ENCODE measurements at places on chromosomes 5 and 9. TPM values are rescaled to one million over a fixed set of nuclear protein-coding genes. Genes with fewer than 3 reads are reported as not detected.
A peak's percentile ranks its signal among the peaks of the same experiment; 100 is the strongest.

PAIP1 gene
- 29.4 TPM for total RNA-seq

DNA sequence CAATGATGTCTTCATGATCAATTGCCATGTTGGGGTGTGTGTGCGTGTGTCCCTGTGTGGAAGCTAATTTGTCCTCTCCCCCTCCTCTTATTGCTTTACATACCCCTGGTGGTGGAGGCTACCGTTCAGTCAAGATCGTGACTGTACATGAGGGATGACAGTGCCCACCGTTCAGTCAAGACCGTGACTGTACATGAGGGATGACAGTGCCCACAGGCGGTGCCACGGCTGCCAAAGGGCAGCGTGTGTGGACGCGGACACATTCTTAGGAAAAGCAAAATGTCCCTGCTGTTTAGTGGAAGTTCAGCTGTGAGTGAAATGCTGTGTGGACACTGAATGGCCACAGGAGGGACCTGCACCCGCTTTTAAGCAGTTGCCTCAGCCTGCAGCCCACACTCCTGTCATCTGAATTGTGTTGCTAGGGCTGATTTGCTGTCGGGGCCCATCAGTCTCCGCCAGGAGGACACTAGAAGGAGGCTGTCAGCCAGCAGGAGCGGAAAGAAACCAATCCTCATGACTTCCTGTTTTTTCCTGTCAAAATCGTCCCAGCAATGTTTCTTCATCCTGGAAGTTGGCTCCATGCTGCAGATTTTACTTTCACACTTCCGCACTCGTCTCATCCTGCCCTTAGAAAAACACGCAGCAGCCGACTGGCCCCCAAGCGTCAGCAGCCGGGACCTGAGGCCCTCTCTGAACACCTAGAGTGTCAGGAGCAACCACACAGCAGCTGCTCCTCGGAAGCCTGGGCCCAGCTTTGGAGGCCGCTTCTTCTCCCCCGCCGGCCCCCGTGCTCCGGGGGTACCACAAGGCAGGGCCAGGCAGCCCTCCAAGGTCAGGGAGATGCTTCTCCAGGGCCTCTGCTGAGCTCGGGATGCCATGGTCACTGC, 9.1 kb downstream of the OR2V1 start:
- H3K27ac ChIP-seq = no peak overlapping the region
- peaks cover 2% of the 10 kb centered on the region for H3K36me3 ChIP-seq
- peaks cover 2% of the 10 kb centered on the region for H3K4me1 ChIP-seq
- DNase-seq = no peak
- peaks cover 73% of the 10 kb centered on the region for H3K27me3 ChIP-seq

GRCh38 chr9:127182901-127183746, 60.7 kb upstream of the ANGPTL2 start:
- peaks cover 2% of the 10 kb centered on the region for H3K36me3 ChIP-seq
- H3K27me3 ChIP-seq = no peaks in the 10 kb centered on the region

- DNase-seq = no peak
- H3K36me3 ChIP-seq = peaks cover 2% of the 10 kb centered on the region
- no peak overlapping the region for H3K27ac ChIP-seq
- H3K4me1 ChIP-seq = peaks cover 10% of the 10 kb centered on the region
- no peak overlapping the region for H3K4me3 ChIP-seq
These were observed 82.3 kb downstream of the ATG10 start for GRCh38 chr5:82054004-82054710.

DNA sequence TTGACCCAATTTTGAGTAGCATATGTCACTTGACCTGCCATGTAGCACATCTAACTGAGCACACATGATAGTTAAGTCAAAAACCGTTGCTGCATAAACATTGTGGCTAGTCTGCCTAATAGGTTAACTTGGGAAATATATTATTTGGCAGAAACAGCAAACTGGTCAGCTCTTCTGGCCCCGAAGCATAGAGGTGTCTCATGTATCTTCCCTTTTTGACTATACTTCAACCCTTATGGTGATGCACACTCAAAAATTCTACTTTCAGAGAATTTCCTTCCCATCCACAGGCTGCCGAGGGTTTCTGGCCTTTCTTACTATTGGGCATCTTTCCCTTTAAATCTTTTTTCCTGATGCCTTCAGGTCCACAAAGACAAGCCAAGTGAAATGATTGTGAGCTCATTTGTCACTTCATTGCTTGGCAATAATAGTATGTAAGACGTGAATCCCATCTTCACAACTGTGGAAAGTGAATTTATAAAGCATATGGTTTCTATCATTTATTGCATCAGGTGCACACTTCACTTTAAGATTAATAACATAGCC, 41.2 kb downstream of the MOCS2 start:
- no peak overlapping the region for H3K4me3 ChIP-seq
- H3K27me3 ChIP-seq = peaks cover 3% of the 10 kb centered on the region
- no peaks in the 10 kb centered on the region for H3K36me3 ChIP-seq
- H3K27ac ChIP-seq = no peak overlapping the region
- H3K4me1 ChIP-seq = peaks cover 9% of the 10 kb centered on the region

DNA sequence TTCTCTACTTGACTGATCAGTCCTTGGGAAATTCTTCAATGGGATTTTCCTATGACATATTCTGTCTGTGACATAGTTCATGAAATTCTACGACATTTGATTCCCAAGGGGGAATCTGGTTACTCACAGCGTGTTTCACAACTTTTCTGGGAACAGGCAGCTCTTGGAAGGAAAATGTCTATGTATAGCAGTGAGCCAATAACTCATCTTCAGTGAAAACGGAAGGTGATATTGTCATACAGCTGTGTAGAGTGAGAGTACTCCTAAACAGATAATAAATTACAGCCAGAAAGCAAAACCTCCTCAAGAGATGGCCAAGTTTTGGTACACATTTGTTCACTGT, 91.4 kb downstream of the C9orf152 start:
- H3K4me1 ChIP-seq = no peaks in the 10 kb centered on the region
- no peaks in the 10 kb centered on the region for H3K27me3 ChIP-seq
- no peak for DNase-seq
- no peak overlapping the region for H3K27ac ChIP-seq
- H3K36me3 ChIP-seq = peaks cover 2% of the 10 kb centered on the region

- H3K27me3 ChIP-seq = peaks cover 72% of the 10 kb centered on the region
- no peak overlapping the region for H3K27ac ChIP-seq
- no peak for DNase-seq
- peaks cover 6% of the 10 kb centered on the region for H3K36me3 ChIP-seq
These were observed 197.1 kb upstream of the TBCA start for GRCh38 chr5:77973253-77973609.

GTF3C5 gene
- total RNA-seq = 46.6 TPM

- no peaks in the 10 kb centered on the region for H3K4me1 ChIP-seq
- H3K36me3 ChIP-seq = no peaks in the 10 kb centered on the region
- no peak for DNase-seq
- peaks cover 45% of the 10 kb centered on the region for H3K27me3 ChIP-seq
- H3K27ac ChIP-seq = no peak overlapping the region
These were observed 22.9 kb upstream of the SYK start for GRCh38 chr9:90778746-90779145.

DNA sequence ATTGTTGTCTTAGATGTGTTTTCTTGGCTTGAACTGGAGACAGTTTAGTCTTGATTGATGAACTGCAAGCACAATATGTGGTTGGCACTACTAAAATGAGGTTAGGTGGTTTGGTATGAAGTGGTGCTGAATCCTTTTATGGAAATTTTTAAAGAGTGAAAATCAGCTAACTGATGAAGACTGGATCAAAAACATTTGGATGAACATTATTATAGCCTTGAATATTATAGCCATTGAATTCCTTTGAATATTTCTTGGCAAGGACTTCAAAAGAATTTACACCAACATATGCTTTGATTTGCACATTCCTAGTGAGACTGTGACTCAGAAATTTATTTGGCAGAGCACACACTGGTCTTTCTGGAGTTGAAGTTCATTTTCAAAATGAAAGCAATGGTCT, 318.3 kb downstream of the CHSY3 start:
- H3K27ac ChIP-seq = no peak overlapping the region
- DNase-seq = no peak
- H3K27me3 ChIP-seq = no peaks in the 10 kb centered on the region
- H3K4me1 ChIP-seq = no peaks in the 10 kb centered on the region
- no peaks in the 10 kb centered on the region for H3K36me3 ChIP-seq

IFNA13 gene
- total RNA-seq = not detected

GRCh38 chr5:173281910-173282309, 46.3 kb downstream of the STC2 start:
- peaks cover 7% of the 10 kb centered on the region for H3K36me3 ChIP-seq
- H3K4me3 ChIP-seq = no peak overlapping the region
- no peak overlapping the region for H3K27ac ChIP-seq
- no peak for DNase-seq
- H3K27me3 ChIP-seq = peaks cover 61% of the 10 kb centered on the region

GRCh38 chr9:15834541-15834940, 281.7 kb downstream of the CCDC171 start:
- H3K27ac ChIP-seq = no peak overlapping the region
- H3K4me1 ChIP-seq = no peaks in the 10 kb centered on the region
- no peaks in the 10 kb centered on the region for H3K27me3 ChIP-seq
- no peaks in the 10 kb centered on the region for H3K36me3 ChIP-seq
- H3K4me3 ChIP-seq = no peak overlapping the region
- DNase-seq = no peak

- peaks cover 24% of the 10 kb centered on the region for H3K4me1 ChIP-seq
- peak overlapping the region; percentile 60 for H3K27ac ChIP-seq
- H3K27me3 ChIP-seq = no peaks in the 10 kb centered on the region
- peaks cover 13% of the 10 kb centered on the region for H3K36me3 ChIP-seq
These were observed 6.0 kb downstream of the CDC26 start for GRCh38 chr9:113269355-113269754.

DNA sequence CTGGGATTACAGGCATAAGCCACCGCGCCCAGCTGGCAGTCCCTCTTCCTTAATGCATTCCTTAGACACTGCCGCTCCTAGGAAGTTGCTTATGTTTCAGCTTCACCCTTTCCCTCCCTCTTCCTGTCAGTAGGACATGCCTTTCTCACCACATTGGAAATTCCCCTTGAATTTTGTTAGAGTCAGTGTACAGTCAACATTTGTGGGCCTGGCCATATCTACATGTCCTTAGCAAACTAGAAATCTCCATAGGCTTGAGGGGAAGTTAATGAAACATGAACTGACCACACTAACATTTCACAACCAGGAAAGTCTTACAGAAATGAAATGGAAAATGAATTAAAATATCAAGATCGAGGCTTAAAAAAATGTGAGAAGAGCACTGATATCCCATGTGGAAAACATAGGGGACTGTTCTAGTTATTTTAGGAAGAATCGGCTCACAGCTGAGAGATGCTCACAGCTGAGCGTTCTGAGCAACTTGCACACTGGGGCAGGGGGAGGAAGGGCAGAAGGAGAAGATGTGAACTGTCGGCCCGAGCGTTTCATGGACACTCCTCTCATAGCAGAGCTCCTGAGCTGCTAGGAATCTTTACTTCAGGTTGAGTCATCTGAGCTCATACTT, 21.1 kb upstream of the LVRN start:
- peaks cover 2% of the 10 kb centered on the region for H3K36me3 ChIP-seq
- no peak overlapping the region for H3K4me3 ChIP-seq
- H3K27me3 ChIP-seq = no peaks in the 10 kb centered on the region
- H3K27ac ChIP-seq = no peak overlapping the region
- no peaks in the 10 kb centered on the region for H3K4me1 ChIP-seq
- DNase-seq = no peak

STC2 gene
- not detected for total RNA-seq

GRCh38 chr5:140041492-140042392, 1.4 kb downstream of the NRG2 start:
- peak overlapping the region; percentile 89 for H3K4me3 ChIP-seq
- peaks cover 16% of the 10 kb centered on the region for H3K4me1 ChIP-seq
- no peak for DNase-seq

DNA sequence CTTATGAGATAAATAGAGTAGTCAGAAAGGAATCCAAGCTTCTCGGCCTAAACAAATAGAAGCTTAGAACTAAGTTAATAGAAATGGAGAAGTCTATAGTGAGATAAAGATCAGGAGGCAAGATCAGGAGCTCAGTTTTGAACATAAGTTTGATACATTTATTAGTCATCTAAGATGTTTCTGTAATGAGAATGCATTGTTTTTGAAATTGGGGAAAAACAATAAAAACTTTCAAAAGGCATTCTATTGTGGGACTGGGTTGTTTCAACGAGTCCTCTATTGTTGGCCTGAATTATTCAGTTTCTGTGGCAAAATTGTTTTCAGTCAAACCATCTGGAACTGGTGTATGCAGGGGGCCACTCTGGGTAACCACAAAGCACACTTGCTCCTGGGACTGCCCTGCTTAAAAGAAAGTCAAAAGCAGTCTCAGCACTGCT, 181.0 kb upstream of the CLINT1 start:
- no peak for DNase-seq
- peaks cover 2% of the 10 kb centered on the region for H3K36me3 ChIP-seq
- no peak overlapping the region for H3K27ac ChIP-seq
- H3K4me1 ChIP-seq = no peaks in the 10 kb centered on the region
- H3K27me3 ChIP-seq = no peaks in the 10 kb centered on the region

GRCh38 chr5:131068893-131069643, 96.0 kb downstream of the HINT1 start:
- H3K4me1 ChIP-seq = peaks cover 21% of the 10 kb centered on the region
- H3K27ac ChIP-seq = peak overlapping the region; percentile 85
- DNase-seq = peak; percentile 15
- peaks cover 4% of the 10 kb centered on the region for H3K36me3 ChIP-seq
- H3K4me3 ChIP-seq = peak overlapping the region; percentile 50
- no peaks in the 10 kb centered on the region for H3K27me3 ChIP-seq

DNA sequence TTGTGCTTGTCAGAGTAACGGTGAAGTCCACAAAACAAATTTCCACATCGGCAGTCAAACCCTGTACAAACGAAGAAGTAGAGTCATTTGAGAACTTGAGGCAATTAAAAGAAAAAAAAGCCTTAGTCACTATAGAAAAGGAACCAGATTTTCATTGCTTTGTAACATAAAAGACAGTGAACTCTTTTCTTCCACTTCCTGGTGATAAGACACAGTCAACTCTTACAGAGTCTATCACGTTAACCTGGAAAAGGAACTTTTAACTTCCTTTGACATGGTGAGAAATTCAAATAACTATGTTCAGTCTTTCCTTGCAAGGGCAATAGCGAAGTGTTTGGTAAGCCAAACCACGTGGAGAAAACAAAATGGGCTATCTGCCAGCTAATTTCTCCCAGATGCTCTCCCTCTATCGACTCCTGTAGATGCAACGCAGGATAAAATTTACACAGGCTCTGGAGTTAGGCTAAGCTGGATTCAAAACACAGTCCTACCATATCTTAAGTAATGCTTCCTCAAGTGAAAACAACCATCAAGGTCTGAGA, 8.9 kb downstream of the ZFAND5 start:
- peak overlapping the region; percentile 34 for H3K27ac ChIP-seq
- H3K27me3 ChIP-seq = no peaks in the 10 kb centered on the region
- DNase-seq = no peak
- H3K4me1 ChIP-seq = peaks cover 49% of the 10 kb centered on the region
- H3K4me3 ChIP-seq = peak overlapping the region; percentile 60

DNA sequence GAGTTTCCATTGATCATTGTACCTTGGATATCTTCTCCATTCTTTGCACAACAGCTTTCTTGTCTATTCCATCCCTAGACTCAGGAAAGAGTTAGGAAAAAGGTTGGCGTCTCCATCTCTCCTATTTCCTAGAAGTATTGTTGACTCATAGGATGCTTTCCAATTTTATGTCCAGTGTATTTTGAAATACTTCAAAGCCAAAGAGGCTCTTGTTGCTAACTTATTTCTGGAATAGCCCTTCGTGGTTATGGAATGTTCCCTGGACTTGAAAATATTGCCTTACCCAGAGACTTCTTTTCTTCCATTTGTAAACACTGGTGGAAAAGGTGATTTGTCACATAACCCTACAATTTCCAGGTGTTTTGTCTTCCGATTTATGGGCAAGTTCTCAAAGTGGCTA, 402.3 kb upstream of the ZNF608 start:
- no peaks in the 10 kb centered on the region for H3K4me1 ChIP-seq
- no peak overlapping the region for H3K4me3 ChIP-seq
- H3K27ac ChIP-seq = no peak overlapping the region
- DNase-seq = no peak
- H3K36me3 ChIP-seq = no peaks in the 10 kb centered on the region

SLC6A18 gene
- total RNA-seq = not detected

Measured in T-helper 17 cell (primary cell).